Karpas-422 (cell line): ENCODE measurements at places on chromosomes 11 and 22. TPM values are rescaled to one million over a fixed set of nuclear protein-coding genes. Genes with fewer than 3 reads are reported as not detected.

Gene MAJIN
- not detected in 2 replicates for total RNA-seq

- peak; percentile 85 for DNase-seq
These were observed 141.1 kb upstream of the NARS2 start for GRCh38 chr11:78715639-78716311.

Gene PTPRCAP
- total RNA-seq: 161 and 348 TPM in 2 replicates

- DNase-seq: no peak
These were observed 23.1 kb downstream of the TTLL1 start for GRCh38 chr22:43066134-43066533.

DNA sequence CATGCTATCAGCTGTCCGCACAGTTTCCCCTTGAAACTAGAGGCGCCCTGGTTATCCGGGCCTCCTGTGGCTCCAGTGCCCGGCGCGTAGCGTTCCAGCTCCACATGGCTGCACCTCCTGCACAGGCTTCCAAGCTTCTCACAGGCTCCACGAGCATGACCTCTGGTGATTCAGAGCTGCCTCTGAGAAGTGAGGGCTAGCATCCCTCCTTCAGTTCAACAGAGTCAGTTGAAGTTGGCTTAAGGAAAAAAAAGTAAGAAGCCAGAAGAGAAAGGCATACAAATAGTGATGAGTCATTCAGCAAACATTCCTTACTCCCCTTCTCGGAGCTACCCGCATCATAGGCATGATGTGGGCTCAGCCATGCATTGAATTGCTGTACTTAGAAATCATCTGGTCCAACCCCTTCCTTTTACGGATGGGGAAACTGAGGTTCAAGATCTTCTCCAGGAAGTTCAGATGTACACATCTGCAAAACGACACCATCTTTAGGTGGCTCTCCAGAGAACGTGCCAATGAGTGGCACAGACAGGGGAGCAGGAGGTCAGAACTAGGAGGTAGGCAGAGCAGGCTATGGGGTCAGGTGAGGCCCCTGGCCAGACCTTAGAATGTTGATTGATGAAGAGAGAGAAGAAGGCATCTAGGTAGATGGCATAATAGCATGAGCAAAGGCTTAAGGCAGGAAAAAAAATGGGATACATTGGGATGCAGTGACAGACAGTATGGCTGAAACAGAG lies 216.3 kb upstream of the TBCEL start:
- no peak for DNase-seq

DNA sequence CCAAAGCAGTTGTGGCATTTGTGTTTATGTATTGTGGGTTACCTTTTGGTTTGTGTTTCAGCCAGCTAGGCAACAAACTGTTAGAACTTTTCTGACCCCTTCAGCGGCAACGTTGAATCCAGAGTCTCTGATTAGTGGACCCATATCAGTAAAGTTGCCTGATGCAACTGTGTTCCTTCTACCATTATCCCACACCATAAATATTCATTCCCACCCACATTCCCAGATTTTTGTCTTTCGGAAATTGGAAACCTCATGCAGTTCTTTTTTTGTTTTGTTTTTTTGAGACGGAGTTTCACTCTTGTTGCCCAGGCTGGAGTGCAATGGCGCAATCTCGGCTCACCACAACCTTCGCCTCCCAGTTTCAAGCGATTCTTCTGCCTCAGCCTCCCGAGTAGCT lies 30.7 kb upstream of the RBX1 start:
- DNase-seq: no peak

Gene ZP1
- not detected in 2 replicates for total RNA-seq

DNA sequence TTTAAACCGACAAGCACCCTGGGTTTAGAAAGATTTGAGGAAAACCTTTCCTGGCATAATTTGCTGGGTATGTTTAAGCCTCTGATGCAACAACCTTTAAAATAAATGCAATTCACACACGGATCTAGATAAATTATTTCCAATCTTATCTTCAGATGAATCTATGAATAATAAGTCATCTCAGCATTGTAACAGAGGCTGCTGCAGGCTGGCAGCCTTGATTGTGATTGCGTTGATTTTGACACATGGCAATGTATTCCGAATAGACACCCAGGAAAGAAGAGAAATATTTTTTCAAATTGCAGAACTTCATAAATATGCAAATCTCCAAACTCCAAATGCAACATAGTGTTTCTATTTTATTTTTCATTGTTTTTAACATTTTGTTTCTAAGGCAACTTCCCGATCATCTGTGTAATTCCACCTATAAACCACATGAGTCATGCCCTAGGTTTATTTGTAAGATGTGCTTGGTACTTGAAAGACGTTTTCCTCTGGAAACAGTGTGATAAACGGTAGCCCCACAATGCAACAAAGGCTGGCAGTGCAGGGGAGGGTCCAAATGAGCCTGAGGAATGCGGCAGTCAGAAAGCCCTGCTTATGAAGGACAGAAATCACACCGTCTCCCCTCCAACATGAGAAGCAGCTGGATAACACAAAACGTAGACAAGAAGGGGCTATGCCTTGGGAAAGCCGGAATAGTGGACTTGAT lies 359.0 kb downstream of the BRD1 start:
- DNase-seq: no peak
